ENCODE measurements at places on chromosomes 5 and 9.

GRCh38 chr5:150517272-150518152 lies 9.6 kb downstream of the NDST1 start:
- no peak for DNase-seq

DNA sequence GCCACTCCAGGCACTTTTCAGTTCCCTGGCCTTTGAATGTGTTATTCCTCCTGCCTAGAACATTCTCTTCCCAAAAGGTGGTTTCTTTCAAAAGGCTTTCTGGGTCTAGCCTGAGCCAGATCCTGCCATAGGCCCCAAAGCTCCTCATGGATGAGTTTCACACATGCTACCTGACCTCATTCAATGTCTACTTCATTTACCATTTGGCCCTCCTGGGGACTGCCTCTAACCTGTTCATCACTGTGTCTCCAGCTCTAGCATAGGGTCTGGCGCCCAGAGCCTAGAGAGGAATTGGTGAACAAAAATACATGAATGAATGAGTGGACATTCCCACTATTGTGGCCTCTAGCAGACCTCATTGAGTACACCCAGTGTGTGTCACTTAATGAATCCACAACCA lies 5.4 kb upstream of the P4HA2 start:
- no peak for DNase-seq

DNA sequence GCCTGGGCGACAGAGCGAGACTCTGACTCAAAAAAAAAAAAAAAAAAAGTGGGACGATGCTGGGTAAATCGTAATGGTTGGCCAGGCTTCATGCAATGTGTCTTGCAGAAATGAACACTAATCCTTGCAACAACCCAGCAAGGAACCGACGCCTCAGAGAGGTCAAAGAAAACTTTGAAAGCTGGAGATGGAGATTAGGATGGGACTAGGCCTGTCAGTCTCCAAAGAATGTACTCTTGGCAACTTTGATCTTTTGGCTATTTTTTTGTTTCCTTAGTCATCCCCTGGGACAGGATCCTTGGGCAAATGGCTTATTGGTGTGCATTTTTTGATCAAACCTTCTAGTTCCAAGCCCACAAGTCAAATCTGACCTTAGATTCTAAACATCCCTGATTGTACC lies 10.6 kb upstream of the PWWP2A start:
- no peak for DNase-seq

GRCh38 chr5:171715551-171715950 lies 70.1 kb upstream of the SMIM23 start:
- DNase-seq = no peak

- DNase-seq = no peak
These were observed 123.0 kb downstream of the TRIO start for GRCh38 chr5:14266171-14266570.

All from stimulated activated CD8-positive, alpha-beta memory T cell treated with anti-CD3 and anti-CD28 coated beads, Interleukin-2, amount 100 ng/mL, for 48 hours (primary cell).